Endodermal cell (in vitro differentiated cells): ENCODE measurements at places on chromosomes 6 and 20. TPM values are rescaled to one million over a fixed set of nuclear protein-coding genes. Genes with fewer than 3 reads are reported as not detected.

DNA sequence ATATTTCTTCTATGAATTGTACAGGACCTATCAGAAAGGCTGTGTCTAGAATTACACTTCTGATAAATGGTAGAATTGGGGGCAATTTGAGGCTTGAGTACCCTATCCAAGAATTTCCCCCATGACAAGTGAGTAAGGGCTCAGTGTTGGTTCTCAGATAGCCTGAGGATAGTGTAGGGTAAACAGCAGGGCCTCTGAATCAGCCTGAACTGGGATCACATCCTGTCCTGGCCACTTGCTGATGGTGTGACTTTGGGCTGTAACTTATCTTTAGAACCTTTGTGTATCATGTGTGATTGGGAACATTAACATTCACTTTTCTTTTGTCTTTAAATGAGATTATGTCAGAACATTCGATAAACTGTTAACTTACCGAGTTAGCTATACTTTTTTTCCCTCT is 151.0 kb downstream of the CLIC5 start:
- DNase-seq: peak; percentile 69

DNA sequence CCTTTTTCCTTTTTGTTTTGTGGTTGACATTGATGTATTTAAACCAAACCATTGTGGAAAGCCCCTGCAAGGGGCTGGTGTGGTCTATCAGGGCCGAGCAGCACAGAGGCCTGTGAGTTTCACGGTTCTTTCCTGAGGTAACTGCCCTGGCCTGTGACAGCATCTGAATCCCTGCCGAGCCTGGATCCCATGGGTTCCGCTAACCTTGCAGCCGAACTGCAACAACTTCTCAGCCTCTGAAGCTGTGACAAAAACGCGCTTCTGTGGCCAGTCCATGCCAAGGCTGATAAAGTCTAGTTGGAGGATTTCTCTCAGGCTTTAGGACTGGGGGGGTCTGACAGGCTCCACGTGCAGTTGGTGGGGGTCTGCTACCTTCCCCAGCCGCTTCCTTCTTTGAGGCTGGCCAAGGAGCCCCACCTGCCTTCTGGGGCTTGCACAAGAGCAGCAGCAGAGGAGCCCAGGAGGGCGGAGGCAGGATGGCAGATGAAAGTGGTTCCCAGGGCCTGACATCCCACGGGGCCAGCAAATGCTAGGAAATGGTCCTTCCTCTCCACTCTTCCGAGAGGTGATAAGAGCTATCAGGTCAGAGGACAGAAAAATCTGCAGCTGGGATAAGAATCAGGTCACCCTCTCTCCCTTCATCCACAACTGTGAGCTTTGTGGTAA is 150.9 kb downstream of the PREX1 start:
- DNase-seq: no peak

- DNase-seq: peak; percentile 64
Observed at GRCh38 chr20:10629946-10630650, 43.7 kb downstream of the JAG1 start.

DNA sequence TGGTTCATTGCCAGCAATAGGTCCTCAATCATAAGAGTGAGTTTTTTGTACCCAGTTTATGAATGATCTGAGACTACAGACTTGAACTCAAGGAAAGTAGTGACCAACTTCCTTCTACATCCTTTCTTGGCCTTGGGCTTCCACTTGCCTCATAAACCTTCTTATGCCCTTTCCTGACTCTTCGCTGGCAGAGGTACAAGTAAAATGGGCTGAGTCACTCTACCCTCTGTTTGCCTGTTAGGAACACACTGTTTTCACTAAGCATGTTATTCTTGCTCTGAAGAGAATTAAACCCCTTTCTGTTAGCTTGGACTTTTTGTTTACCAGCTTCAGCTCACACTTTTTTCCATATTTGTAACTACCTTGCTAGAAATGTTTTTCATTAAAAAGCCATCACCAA is 74.4 kb downstream of the PKHD1 start:
- DNase-seq: no peak

GRCh38 chr20:31984981-31985471 is 17.1 kb downstream of the XKR7 start:
- no peak for DNase-seq

DNA sequence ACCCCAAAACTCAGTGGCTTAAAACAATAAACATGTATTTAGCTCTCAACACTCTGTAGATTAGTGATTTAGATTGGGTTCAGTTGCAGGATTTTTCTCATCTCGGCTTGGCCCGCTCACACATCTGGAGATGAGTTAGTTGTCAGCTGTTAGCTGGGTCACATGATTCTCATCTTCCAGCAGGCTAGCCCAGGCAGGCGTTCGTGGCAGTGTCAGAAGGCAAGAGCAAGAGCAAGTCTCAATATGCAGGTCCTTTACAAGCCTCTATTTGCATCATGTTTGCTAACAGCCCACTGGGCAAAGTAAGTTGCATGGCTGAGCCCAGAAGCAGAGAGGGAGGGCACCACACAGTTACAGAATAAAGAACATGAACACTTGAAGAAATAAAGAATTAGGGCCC is 83.6 kb upstream of the MYLIP start:
- no peak for DNase-seq

Gene PTGIS
- total RNA-seq: 14.1 and 14.8 TPM in 2 replicates

Gene KCNB1
- 0.70 and 0.84 TPM in 2 replicates for total RNA-seq
